Kidney (tissue), 22 donors: ENCODE measurements at places on chromosomes 2 and 18. TPM values are rescaled to one million over a fixed set of nuclear protein-coding genes. Genes with fewer than 3 reads are reported as not detected.

The RGPD5 gene
- total RNA-seq: 43.4 TPM

The DSG2 gene
- total RNA-seq: 63.0 TPM

The POTEJ gene
- total RNA-seq: not detected

The RANBP2 gene
- total RNA-seq: 76.4 TPM

DNA sequence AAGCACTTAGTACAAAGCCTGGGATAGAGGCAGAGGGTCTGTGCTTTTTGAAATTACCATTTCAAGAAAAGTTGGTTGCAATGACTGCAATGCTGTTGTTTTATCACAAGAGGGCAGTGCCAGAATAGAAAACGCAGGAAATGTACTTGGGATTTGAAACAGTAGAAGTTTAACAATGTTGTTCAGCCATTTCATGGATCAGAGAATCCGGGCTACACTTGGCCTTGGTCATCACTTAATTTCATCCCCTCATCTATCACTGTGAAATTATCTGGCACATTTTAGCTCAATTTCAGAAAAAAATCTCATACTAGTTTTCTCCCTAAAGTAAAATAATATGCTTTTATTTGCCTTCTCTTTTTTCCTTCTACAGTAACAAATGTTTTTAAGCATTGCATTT lies 70.8 kb downstream of the RAPGEF4 start:
- no peak for DNase-seq

GRCh38 chr2:228268301-228268700 lies 86.8 kb upstream of the SPHKAP start:
- no peak for DNase-seq

DNA sequence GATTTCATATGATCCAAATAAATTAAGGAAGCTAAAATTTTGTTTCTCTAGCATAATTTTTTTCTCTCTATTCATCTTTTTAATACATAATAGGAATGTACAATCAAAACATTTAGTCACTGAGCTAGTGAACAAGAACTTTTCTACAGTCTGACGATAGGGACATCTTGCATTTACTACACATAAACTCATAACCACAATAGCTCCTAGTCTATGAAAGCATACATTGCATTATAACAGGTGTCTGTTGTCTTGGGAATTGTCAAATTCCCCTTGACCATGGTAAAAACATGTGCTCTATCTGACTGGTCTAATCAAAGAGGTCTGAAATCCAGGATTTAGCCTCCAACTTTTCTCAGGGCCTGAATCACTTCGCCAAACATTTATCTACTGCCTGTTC lies 144.8 kb downstream of the FAM124B start:
- DNase-seq: no peak

DNA sequence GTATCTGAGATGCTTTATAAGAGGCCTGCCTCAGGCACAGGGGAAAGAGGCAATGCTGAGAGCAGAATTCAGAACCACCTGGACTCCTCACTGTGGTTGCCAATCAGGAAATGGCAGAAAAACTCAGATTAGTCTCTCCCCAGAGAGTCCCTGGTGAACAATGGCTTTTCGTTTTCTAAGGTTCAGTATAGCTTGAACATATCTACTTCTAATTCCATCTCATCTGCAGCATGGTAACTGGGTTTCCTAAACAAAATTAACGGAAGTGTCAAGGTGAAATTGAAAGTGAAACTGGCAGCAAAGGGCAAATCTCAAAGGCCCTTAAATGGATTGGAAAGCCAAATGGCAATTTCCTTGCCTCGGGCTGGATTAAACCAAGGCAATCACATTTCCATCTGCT lies 480.2 kb upstream of the ACVR2A start:
- DNase-seq: no peak

GRCh38 chr2:178008636-178009289 lies 63.8 kb downstream of the PDE11A start:
- DNase-seq: no peak

- no peak for DNase-seq
These were observed 30.4 kb downstream of the SERTAD2 start for GRCh38 chr2:64623242-64623850.

DNA sequence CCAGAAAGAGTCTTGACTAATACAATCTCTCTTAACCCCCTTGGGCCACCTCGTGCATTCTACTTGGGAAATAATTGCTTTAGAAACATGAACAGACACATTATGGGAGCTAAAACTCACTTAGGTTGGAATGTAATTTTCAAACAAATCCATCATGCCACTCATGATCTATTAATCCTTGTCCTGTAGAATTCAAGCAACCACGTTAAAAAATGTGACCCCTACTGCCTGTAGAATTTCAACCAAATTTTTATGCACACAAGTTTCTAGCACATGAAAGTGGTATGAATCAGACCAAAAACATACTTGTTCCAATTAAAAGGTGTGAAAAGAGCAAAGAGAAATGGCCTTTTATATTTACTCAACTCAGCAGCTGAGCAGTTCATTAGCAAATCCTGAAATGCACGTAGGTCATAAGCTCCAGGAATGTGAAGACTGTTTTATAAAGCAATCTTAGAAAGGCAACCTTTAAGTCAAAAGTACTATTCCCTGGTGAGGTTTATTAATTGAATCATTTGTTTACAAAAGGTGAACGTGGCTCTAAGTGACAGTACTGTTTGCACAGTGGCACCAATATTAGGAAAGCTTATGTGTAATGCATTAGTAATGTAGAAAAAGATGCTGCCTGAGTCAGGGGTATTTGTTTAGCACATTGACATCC lies 459.4 kb upstream of the UBE2E3 start:
- no peak for DNase-seq

- no peak for DNase-seq
These were observed 198.5 kb downstream of the KLHL29 start for GRCh38 chr2:23583467-23583866.

DNA sequence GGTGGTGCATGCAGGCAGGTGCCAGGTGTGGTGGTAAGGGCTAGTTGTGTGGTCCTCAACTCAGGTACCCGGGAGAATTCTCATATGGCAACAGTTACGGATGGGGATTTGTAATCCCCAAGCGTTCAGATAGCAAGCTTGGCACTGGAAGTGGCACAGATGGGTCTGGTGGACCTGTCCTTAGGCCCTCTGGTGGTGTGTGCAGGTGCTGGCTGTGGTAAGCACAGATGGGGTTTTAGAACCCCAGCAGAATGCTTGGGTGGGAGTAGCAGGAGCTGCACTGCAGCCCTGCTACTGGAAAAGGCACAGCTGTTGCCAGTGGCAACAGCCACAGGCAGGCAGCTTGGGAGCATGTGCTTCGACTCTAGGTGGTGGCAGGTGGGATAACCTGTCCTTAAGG lies 948.2 kb upstream of the FAM98A start:
- DNase-seq: no peak

GRCh38 chr18:67577386-67577785 lies 60.9 kb upstream of the DSEL start:
- no peak for DNase-seq

- no peak for DNase-seq
These were observed 130.4 kb upstream of the PELI1 start for GRCh38 chr2:64274399-64275173.

GRCh38 chr18:40935423-40935822 lies 1019.6 kb upstream of the PIK3C3 start:
- no peak for DNase-seq

DNA sequence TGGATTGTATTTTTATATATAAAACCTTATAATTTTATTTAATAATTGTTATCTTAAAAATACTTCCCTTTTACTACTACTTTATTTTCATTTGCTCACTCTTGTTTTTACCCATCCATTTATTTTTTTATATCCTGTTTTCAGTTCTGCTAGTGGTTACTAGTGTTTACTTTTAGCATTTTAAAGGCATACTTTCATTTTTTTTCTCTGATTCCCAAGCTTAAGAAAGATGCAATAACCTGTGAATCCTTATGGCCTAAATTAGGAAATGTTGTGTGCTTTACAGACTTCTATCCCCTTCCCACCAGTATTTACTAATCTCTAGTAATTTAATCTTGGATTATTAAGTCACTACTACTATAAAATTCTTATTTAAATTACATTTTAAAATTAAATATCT lies 140.0 kb downstream of the SMAD7 start:
- no peak for DNase-seq
